ENCODE measurements at places on chromosomes 4 and X.
A peak's percentile ranks its signal among the peaks of the same experiment; 100 is the strongest.

- no peak for DNase-seq
These were observed 68.9 kb upstream of the BMP2K start for GRCh38 chr4:78707268-78707667.

DNA sequence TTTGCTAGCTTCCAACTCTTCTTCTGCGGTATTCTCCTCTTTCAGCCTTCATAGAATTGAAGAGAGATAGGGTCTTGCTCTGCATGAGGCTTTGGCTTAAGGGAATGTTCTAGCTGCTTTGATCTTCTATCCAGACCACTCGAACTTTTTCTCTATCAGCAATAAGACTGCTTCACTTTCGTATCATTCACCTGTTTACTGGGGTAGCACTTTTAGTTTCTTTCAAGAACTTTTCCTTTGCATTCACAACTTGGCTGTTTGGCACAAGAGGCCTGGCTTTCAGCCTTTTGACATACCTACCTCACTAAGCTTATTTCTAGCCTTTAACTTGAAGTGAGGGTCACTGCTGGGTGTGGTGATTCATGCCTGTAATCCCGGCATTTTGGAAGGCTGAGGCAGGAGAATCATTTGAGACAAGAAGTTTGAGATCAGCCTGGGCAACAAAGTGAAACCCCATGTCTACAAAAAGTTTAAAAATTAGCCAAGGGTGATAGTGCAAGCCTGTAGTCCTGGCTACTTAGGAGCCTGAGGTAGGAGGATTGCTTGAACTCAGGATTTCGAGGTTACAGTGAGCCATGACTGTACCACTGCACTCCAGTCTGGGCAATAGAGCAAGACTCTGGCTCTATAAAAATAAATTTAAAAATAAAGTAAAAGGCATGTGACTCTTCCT, 47.1 kb upstream of the HPGDS start:
- no peak for DNase-seq

GRCh38 chrX:14872355-14872754, 514 bp downstream of the FANCB start:
- no peak for DNase-seq

GRCh38 chr4:84159762-84160161, 339.3 kb downstream of the NKX6-1 start:
- DNase-seq, result no peak

DNA sequence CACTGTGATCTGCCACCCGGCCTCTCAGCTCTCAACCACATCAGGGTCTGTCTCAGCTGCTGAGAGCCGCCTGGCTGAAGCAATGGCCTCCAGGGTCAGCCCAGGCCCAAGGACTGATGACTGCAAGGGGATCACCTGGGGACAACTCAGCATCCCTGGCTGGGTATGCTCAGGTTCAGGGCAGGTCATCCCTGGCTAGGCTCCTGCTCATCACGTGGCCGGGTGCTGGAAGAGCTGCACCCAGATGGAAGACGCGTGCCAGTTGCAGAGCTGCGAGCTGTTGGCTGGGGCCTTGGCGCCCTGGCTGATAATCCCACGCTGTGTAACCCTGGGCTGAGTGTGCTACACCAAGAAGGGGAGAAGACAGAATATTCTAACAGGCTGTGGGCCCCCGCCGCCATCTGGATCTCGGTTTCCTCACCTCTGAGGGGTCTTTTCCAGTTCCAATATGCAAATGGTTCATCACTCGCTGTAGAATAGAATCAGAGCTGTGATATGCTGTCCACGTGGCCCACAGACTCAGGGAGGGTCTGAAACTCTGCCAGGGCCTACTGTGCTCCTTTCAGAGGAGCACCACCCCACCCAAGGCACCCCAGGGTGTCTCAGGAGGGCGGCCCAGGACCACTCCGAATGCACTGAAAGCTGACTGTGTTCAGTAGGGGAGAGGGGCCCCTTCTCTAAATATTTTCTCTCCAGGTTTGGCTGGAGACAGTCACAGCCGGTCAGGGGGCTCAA, 338.8 kb downstream of the BCOR start:
- DNase-seq, result no peak

- DNase-seq, result no peak
These were observed 196.0 kb upstream of the RBPJ start for GRCh38 chr4:26124753-26125321.

- peak; percentile 34 for DNase-seq
These were observed 214.2 kb downstream of the RELL1 start for GRCh38 chr4:37471971-37472370.

DNA sequence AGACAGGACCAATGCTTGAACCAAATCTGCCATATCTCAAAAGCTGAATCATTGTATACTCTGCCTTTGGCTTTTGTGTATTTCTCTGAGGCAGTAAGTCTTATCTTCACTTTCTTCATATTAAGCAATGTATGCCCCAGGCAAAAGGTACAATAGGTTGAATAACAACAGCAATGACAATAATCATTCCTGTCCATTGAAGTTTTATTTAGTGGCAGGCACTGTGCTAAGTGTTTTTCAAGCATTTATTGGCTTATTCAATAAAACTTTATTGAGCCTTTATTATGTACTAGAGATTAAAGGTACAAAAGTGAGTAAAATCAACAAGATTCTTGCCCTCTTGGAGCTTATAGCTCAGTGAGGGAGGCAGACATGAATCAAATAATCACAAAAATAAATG, 8.2 kb upstream of the CASK start:
- DNase-seq, result no peak

All from CD4-positive, alpha-beta T cell treated with Interleukin-4 for 1 hour (primary cell).